ENCODE measurements at places on chromosomes 13 and 19.
A peak's percentile ranks its signal among the peaks of the same experiment; 100 is the strongest.

DNA sequence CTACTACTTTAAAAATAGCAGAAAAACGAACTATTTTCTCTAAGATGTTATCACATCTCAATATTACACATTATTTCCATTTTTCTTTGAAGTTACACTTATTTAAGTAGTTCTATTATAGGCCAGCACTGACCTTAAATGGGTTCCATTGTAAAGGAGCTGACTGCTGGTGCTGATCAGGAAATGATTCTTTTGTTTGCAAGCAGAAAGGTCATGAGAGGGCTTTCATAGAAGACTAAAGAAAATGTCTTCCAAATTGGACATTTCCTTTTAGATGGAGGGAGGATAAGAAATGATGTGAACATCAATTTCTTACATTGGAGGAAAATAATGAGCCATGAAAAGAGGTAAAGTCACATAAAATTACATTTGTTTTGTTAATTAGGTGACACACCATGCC is 96.2 kb downstream of the SUCLA2 start:
- DNase-seq = no peak

DNA sequence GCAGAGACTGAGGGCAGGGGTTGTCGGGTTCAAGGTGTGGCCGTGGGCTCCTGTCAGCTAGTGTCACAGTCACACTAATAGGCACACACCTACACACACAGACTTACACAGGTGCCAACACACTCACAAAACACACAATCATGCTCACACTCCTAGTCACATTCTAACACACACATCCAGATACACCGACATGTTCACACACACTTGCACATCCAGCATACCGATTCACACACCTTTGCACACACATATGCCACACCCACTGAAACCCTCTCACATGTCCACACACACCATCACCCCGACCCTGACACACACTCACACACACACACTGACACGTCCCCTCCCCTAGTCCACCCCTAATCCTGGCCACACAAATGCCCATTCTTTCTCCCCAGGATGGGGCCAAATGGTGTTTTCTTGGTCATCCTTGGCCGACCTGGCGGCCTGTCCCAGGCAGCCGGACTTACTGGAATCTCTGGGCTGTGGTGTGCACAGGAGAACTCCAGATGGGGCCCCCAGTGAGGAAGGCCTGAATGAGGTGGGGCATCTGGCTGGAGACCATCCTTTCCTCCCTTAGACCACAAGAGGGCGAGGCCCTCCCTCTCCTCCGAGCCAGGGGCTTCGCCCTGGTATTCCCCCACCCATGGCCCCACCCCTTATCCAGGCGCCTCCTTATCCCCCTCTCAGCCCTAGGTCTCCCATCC is 19.1 kb upstream of the PNMA8B start:
- no peak for DNase-seq

- no peak for DNase-seq
Observed at GRCh38 chr13:114229506-114229905, 5.2 kb upstream of the CDC16 start.

- DNase-seq = no peak
Observed at GRCh38 chr13:97506511-97506910, 72.5 kb downstream of the RAP2A start.

GRCh38 chr19:45919678-45920077 is 5.1 kb upstream of the NANOS2 start:
- peak; percentile 71 for DNase-seq

- DNase-seq = no peak
Observed at GRCh38 chr19:12985049-12985776, 10.1 kb upstream of the NFIX start.

- DNase-seq = no peak
Observed at GRCh38 chr13:109989686-109990085, 203.3 kb upstream of the IRS2 start.

DNA sequence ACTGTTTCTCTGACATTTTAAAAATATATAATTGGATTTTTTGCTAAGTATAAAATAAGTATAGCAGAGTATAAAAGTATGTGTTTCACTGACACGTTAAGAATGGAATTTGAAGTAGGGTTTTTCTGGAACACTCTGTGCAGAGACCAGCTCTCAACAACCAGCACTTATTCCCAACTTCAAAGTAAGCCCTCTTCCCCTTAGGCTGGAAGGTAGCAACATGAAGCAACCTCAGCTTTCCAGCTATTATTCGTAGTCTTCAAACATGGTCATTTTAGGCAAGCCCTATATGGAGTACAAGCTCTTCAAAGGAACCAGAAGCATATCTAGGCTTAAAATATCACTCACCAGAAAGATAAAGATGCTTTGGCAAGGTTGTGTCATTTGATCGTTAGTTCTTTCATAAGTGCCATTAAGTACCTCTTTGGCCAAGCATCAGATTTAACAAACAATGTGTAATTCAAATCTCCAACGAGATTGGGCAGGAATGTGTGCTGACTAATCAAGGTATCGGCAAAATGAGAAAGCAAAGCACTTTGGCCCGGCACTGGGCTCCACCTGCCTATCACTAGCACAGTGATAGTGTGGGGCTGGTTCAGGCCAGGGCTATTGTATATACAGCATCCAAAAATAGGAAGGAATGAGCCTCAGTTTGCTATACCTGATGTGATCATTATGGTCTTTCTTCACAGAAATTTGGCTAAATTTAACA is 95.9 kb upstream of the FREM2 start:
- DNase-seq = no peak

GRCh38 chr13:109586509-109587346 is 199.7 kb downstream of the IRS2 start:
- DNase-seq = no peak

DNA sequence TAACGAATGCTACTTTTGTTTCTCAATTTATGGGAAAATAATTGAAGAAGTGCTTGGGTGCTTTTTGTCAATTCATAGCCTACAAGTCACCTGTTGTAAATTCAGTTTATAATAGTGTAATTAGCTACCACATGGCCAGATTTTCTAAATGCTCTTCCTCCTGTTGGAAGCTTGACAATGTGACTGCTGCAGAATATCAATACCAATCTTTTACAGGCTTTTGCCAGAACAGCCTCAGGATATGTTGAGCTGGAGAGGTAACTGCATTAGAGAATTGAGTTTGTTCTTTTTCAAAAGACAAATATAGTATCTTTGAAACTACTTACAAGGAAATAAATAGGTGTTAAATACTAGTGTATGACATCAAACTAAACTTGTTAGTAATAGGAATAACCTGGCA is 277.8 kb downstream of the POU4F1 start:
- no peak for DNase-seq

- DNase-seq = no peak
Observed at GRCh38 chr13:97068151-97068550, 73.9 kb upstream of the OXGR1 start.

GRCh38 chr19:22623841-22624221 is 10.3 kb upstream of the ZNF492 start:
- no peak for DNase-seq

- no peak for DNase-seq
Observed at GRCh38 chr13:104841110-104841509, 1694.4 kb downstream of the EFNB2 start.

GRCh38 chr19:49894879-49895565 is 1.7 kb downstream of the IL4I1 start:
- no peak for DNase-seq

GRCh38 chr13:102038787-102039186 is 363.1 kb downstream of the FGF14 start:
- no peak for DNase-seq

- no peak for DNase-seq
Observed at GRCh38 chr13:41909506-41909905, 51.4 kb downstream of the VWA8 start.

GRCh38 chr13:74191410-74191809 is 57.2 kb upstream of the KLF12 start:
- no peak for DNase-seq

- DNase-seq = no peak
Observed at GRCh38 chr13:24505756-24506155, 6.8 kb downstream of the PARP4 start.

GRCh38 chr13:92677571-92677970 is 549.0 kb upstream of the GPC6 start:
- DNase-seq = no peak

DNA sequence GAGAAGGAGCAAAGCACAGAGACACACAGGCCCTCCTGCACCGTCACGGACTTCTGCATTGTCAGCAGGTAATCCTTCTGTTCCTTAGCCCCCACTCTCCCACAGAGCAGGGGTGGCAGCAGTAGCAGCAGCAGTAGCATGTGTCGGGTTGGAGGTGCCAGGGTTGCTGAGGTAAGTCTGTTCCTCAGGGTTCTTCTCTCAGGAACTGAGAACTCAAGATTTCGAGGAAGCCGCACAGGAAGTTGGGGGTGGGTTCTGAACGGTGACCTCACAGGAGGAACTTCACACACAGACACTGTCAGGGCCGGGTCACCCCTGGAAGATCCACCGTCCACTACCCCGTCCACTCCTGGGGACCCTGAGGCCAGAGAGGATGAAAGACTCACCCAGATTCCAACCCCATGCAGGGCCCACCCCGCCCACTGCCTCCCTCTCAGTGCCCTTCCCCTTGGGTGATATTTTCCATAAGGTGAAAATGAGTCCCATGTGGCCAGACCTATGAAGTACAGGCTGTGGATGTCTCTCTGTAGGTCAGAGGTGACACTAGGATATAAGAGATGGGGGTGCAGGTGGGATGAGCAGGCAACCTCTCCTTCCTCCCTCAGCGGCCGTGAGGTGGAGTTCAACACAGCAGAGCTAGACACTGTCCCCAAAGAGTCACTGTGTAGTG is at the start of gene SIGLEC12:
SIGLEC12 (minus strand) TSS at position 207 of the 670 bp plus-strand sequence; CDS start at position 140, 67 bp downstream.
- DNase-seq = no peak

GRCh38 chr13:92158346-92158745 is 759.9 kb downstream of the GPC5 start:
- DNase-seq = no peak

DNA sequence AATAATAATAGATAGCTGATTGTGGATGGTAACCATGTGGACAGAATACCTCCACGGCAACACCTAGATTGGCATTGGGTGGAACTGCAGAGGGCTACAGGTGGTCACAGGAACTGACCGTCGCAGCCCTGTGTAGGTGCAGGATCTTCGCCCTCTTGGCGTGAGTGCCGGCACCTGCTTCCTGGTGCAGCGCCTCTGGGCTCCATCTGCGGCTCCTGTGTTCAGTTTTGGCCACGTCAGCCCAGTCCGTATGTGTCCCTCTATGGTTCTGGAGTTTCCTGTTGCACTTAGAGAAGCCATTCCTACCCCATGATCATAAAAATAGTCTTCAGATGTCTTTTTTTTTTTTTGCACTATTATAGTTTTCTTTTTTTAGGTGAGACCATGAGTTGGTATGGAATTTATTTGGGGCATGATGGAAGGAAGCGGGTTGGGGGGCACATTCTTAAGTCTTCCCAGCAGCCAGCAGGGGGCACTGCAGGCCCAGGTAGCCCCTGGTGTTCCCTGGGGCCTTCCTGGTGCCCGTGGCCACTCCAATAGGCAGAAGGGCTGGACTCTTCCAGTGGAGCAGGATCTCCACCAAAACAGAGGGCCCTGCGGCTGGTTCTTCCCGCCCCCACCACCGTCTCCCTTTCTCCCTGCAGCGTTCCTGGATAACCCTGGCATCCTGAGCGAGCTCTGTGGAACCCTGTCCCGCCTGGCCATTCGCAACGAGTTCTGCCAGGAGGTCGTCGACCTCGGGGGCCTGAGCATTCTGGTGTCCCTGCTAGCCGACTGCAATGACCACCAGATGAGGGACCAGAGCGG is 10.1 kb upstream of the SLC25A42 start:
- peak; percentile 74 for DNase-seq

DNA sequence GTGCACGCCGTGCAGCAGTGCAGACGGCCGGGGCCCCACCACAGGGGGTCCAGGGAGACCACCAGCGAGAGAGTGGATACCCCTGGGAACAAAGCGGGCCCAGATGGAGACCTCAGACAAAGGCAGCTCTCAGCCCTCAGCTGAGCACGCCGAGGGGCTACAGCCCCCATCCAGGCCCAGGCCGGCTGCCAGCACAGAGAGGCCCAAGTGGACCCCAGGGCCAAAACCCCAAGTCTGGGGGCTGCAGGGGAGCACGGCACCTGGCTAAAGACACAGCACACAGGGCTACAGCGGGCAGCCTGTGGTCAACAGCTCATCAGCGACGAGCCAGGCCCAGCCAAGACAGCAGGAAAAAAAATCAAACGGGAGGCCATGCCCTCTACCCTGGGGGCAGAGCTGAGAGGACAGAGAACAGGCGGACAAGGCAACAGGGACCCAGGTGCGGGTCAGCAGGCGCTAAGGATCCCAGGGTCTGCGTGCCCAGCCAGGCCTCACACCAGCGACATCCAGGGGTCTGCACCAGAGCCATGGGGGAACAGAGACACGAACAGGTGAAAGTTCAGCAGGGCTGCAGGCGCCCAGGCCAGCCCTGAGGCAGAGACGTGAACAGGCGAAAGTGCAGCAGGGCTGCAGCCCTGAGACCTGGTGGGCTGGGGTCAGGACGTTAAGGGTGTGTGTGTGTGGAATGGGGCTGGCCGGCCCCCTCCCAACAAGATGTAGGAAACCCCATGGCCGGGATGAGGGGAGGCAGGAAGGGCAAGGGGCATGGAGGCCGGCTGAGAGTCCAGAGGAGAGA is 34.3 kb downstream of the RASA3 start:
- peak; percentile 70 for DNase-seq
